ENCODE measurements at places on chromosomes 1 and 21.

DNA sequence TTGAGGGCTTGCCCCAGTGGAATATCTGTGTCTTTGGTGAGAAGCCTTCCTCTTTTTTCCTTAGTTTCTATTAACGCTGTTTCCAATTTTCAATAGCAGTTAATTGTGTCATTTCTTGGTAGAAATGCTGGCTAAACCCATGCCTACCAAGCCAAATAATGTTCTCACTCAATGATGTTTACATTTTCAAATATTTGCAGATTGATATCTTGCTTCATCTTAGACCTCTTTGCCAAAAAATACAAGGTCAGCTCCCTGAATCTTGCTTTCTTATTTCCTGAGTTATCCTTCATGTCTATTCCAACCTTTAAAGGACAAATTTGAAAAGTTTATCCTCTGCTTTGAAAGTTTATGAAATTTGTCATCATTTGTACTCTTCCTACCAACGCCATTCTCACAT lies 5.1 kb downstream of the KCNJ15 start:
- DNase-seq = no peak

GRCh38 chr1:203582568-203582967 lies 44.1 kb upstream of the ATP2B4 start:
- DNase-seq = no peak

DNA sequence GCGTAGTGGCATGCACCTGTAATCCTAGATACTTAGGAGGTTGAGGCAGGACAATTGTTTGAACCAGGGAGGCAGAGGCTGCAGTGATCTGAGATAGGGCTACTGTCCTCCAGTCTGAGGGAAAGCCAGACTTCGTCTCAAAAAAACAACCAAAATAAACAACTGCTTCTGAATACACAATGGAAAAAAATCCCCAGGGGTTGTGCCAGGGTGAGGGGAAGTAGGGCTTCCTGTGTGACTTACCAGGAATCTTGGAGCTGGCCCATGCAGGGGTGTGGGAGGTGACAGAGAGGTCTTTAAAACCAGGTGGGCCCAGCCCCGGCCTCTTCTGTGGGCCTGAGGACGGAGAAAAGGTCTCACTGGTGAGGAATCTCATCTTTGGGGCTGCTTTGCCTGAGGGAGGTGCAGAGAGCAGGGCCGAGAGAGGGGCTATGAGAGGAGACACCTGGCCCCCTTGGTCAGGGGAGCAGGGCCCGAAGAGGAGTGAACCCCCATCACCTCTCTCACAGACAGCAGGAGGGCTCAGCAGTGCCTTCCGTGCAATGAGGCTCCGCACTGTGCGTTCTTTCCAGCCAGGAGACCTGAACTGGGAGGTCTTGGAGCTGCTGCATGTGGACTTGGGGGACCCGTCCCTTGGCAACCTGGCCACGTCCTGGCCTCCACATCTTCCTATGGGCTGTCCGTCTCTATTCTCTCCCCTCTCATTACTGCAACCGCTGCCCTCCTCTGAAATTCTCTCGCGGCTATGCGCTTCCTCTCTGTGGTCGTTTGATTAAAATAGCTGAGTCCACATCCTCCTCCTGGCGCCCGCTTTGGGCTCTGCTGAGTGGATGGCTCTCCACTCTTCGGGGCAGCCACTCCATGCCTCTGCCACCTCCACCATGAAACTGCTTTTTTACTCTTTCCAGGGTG lies 10.7 kb downstream of the PLA2G5 start:
- DNase-seq = no peak

DNA sequence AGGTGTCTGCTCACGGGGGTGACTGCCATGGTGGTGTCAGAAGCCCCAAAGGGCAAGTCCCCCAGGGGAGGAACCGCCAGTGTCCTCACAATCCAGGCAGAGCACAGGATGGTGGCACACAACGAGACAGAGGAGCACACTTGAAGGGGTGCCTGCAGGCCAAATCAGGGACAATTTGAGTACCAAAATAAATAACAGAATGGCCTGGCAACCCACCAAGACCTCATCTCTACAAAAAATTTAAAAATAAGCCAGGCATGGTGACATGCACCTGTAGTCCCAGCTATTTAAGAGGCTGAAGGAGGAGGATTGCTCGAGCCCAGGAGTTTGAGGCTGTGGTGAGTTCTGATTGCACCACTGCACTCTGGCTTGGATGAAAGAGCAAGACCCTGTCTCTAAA lies 38.2 kb downstream of the TIAM1 start:
- DNase-seq = no peak

- DNase-seq = no peak
Observed at GRCh38 chr21:44994047-44994694, 54.3 kb downstream of the SLX9 start.

DNA sequence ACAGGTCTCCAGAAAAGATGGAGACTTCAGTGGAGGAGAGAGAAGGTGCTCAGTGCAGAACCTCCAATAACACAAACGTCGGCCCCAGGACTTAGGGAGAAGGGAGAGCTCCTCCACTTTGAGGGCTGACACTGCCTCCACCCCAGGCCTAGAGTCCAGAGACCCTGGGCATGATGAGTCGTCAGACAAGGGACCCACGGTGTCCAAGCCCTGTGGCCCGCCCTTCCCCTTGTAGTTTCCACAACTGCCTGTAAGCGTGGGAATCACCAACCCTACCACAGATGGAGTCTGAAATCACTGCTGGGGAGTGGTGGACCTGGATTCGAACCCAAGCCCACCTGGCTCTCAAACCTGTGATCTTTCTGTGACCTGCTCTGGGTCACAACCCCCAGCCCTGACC lies 281.1 kb downstream of the NPHP4 start:
- no peak for DNase-seq

- DNase-seq = no peak
Observed at GRCh38 chr1:29777522-29777921, 541.2 kb downstream of the PTPRU start.

DNA sequence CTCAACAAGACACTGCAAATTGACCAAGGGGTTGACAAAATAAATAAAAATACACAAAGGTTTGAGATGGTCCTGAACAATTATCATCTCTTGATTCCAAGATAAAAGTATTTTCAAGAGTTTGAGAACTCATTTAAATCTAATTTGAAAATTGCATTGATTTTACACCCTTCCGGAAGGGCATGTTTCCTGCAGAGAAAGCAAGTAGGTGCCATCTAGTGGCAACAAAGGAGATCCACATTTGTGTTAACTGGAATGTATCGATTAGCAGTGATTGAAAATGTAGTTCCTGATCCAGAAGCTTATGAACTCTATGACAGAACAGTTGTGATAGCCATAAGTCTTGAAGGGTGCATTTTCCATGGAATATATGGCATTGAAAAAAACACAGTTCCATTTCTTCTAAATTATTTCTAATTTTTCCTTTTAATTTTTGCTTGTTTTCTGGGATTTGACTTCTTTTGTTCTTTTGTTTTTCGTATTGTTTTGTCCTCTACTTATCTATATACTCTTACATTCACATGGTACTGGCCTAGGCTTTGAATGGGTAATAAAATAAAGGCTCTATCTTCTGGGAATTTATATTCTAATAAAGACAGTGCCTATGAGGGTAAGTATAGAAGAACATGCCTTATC lies 143.7 kb downstream of the DNM3 start:
- peak; percentile 47 for DNase-seq

DNA sequence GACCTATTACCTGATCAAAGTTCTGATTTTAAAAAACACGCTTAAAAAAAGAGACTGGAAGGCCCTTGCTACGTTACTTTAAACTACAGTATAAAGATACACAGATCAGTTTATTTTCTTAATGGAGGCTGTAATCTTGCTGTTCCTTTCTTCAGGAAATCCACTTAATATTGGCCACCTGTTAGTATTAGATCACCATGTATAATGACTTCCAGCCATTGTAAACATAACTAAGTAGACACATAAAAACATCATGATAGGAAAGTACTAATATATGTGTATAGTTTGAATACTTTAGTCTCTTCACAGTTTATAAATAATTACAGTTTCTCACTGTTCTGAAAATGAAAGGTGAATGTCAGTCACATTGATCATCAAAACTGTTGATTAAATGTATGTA lies 68.6 kb downstream of the ADGRL2 start:
- DNase-seq = no peak

DNA sequence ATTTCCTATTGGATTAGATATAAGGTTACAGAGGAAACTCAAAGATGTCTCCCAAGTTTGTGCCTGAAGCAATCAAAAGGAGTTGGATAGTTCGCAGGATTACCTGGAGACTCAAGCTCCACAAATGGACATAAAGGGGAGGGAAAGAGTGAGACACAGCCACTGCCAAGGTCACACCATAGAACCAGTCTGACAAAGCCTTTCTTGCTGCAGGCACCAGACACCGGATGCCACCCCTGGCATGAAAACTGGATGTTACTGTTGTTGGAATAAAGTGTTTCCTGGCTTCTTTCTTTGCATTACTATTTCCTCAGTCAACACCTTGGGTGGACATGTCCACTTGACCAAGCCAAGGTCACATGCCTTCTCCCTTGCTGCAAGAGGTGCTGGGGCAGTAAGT lies 70.6 kb downstream of the SNRPE start:
- DNase-seq = no peak

- no peak for DNase-seq
Observed at GRCh38 chr21:43194303-43195120, 25.7 kb downstream of the CRYAA start.

DNA sequence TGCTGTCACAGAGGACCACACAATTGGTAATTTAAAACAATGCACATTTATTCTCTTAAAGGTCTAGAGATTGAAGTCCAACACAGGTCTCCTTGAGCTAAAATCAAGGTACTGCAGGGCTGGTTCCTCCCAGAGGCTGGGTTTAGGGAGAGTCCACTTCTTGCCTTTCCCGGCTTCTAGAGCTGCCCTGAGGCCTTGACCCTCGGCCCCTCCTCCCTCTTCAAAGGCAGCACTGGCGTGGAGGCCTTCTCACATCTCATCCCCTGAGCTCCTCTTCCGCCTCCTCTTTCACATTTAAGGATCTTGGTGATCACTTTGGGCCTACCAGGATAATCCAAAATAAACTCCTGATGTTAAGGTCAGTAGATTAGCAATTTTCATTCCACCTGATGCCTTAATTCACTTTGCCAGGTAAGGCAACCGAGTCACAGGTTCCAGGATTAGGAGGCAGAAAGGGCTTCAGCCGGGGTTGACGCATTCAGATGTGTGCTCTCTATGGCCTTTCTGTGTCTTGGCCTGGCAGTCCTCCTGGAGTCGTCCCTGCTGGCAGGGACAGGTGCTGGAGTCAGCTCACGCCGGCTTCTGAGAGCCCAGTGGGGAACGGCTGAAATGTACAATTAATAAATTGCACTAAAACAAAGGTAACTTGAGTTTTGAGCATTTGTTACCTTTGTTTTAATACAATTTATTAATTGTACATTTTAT lies 61.2 kb upstream of the ABCG1 start:
- DNase-seq = no peak

- DNase-seq = peak; percentile 52
Observed at GRCh38 chr1:174883409-174883808, 116.3 kb upstream of the CACYBP start.

GRCh38 chr1:43921022-43921421 lies 12.6 kb upstream of the ARTN start:
- no peak for DNase-seq

GRCh38 chr1:172997941-172998361 lies 52.8 kb downstream of the TNFSF18 start:
- DNase-seq = no peak

GRCh38 chr1:167701510-167701909 lies 20.3 kb upstream of the MPZL1 start:
- DNase-seq = no peak

DNA sequence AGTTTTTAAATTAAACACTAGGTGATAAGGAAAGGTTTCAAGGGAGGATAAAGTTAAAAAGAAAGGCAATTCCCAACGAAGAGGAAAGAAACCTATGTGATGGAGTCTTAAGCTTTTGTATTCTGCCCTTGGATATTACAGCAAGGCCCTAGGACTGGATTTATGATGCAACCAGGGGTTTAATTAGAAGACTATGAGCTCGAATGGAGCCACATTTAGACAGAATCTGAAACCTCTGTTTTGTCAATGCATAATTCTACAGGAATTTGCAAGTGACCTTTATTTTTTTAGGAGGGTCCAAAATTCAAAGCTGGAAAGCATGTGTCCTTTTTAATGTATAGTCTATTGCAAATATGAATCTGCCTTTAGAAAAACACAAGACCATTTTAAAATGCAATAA lies 37.9 kb downstream of the TGFB2 start:
- DNase-seq = no peak

DNA sequence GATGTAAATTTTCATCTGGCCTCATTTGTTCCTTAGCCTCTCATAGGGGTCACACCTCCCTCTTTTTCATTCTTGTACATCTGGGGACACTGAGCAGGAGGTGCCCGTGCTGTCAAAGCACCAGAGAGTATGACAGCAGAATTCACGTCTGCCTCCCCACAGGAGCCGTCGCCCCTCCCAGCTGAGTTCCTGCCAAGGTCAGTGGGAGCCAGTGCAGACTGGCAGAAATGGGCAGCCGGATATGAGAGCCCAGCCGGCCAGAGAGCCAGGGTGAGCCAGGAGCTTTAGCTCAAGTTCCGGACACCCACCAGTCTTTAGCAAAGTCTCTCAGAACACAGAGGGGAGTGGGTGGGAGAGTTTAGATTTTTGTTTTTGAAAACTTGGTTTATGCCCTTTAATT lies 21.9 kb downstream of the GPR137B start:
- no peak for DNase-seq

GRCh38 chr1:59903141-59903754 lies 23.3 kb downstream of the CYP2J2 start:
- DNase-seq = peak; percentile 36

DNA sequence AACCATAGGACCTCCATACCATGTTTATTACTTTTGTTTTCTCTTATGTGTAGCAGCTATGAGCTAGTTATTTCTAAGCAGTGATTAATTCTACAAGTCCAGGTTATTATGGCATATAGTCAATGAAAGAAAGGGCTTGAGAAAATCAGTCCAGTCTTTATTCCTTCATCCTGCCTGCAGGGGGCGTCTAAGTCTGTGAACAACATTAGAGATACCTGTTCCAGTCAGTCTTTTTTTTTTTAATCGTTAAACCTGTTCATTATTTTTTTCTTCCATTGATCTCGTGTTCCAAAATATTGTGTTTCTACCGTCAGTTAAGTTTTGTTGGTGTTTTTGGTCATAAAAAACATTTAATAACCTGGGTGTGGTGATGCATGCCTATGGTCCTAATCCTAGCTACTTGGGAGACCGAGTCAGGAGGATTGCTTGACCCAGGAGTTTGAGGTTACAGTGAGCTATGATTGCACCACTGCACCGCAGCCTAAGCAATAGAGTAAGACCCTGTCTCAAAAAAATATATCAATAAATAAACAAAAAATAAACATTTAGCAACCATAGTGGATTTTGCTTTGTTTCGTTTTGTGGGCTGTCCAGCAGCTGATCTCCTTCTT lies 29.4 kb upstream of the CD2 start:
- peak; percentile 85 for DNase-seq

Measured in hematopoietic multipotent progenitor cell treated with erythropoietin and hydrocortisone succinate and interleukin-3 and kit ligand, for 8 days (in vitro differentiated cells).